IPS DF 6.9 (cell line): ENCODE measurements at places on chromosomes 6 and 20.

GRCh38 chr6:16776394-16777017 is 15.2 kb upstream of the ATXN1 start:
- no peak for DNase-seq

DNA sequence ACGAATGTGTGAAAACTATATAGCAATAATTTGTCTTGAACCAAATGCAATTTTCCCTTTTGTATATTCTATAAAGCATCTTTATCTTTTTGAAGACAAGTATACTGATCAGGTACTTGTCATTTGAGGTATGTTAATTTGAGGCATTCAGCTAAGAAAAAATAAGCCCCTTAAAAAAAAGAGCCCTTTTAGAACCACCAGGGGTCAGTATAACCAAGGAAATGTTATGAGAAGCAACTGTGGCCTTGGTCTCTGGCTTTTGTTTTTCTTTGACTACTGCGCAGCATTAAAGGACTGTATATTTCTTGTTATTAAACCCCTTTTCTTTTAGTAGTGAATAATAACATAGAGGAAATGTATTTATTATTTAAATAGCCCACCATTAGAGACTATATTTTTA is 43.1 kb downstream of the CD109 start:
- DNase-seq = peak; percentile 43

- no peak for DNase-seq
Measured at GRCh38 chr20:6075428-6076219, 21.8 kb upstream of the LRRN4 start.

GRCh38 chr6:51495096-51495495 is 592.3 kb downstream of the PKHD1 start:
- no peak for DNase-seq

- no peak for DNase-seq
Measured at GRCh38 chr6:157614026-157614568, 208.9 kb upstream of the SNX9 start.

DNA sequence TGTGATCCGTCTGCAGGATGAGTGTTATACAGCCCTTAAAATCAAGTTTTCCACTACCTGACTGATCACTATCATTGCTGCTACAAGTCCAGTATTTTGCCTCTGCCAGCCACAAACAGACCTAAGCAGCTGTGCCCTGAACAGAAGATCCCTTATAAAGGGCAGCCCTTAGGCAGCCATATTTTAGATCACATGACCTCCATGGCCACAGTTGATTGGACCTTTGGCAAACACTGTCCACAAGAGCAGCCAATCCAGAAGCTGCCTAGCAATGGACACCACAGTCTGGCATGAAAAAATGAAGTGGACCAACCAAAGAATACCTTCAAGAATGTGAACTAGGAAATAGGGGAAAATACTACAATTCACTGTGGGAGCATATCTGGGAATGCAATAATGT is 50.8 kb downstream of the MC3R start:
- no peak for DNase-seq

GRCh38 chr6:74853991-74854390 is 351.9 kb downstream of the COL12A1 start:
- DNase-seq = no peak

DNA sequence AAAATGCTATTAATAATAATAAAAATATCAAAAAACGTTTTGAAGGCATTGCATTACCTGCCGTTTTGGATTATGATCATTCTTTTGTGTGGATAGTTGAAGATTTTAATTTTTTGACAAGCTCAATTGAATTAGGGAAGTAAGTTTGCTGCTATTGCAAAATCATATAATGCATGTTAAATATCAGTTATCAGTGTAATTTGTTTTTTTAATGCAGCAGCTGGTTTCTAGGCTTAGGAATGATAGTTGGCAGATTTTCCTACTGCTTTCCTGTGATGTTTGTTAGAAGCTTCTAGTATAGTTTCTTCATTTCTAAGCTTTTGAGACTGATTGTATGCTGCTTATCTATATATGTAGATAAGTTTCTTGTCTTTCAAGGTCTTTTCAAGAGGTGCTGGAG is 99.0 kb downstream of the JARID2 start:
- no peak for DNase-seq

DNA sequence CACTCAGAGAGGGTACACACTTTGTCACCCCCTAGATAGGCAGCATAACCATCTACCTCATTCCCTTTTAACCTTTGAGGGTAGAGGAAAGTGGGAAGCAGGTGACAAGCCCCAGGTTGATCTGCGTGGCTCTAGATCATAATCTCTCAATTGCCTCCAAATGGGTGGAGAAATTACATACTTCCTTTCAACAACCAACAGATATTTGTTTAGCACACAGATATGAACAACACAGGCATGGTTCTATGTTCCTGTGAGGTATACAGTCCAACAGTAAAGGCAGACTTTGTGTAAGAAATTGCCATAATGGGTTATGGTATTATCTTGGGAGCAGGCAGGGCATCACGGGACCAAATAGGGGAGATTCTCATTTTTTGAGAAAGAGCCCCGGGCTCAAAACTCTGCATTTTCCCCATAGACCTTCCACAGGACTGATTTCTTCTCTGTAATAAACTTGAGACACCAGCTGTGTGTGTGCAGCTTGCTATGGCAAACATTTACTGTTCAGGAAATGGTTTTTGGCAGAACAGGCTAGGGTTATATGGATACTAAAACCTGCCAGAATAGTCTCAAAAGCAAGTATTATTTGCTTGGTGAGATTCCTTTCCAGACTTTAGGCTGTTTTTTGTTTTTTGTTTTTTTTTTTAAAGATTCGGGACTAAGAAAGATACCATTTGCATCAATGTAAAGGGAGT is 126.2 kb downstream of the CD164 start:
- no peak for DNase-seq

- no peak for DNase-seq
Measured at GRCh38 chr20:10857352-10858070, 183.7 kb upstream of the JAG1 start.

DNA sequence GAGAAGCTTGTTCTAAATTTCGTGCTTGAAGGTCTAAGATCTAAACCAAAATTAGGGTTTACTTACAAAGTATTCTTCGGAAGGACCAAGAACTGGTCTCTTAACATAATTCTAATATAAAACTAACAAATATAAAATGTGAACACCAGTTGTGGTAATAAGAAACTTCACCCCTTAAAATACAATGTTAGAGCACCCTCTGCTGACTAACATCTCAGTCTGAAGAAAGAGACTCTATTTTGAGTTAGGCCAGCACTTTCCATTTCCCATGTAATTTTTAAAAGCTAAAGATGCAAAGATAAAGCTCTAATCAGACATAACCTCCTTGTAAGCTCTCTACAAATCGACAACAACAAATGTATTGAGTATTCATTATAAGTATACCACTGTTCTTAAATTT is 24.6 kb downstream of the ATG5 start:
- no peak for DNase-seq

DNA sequence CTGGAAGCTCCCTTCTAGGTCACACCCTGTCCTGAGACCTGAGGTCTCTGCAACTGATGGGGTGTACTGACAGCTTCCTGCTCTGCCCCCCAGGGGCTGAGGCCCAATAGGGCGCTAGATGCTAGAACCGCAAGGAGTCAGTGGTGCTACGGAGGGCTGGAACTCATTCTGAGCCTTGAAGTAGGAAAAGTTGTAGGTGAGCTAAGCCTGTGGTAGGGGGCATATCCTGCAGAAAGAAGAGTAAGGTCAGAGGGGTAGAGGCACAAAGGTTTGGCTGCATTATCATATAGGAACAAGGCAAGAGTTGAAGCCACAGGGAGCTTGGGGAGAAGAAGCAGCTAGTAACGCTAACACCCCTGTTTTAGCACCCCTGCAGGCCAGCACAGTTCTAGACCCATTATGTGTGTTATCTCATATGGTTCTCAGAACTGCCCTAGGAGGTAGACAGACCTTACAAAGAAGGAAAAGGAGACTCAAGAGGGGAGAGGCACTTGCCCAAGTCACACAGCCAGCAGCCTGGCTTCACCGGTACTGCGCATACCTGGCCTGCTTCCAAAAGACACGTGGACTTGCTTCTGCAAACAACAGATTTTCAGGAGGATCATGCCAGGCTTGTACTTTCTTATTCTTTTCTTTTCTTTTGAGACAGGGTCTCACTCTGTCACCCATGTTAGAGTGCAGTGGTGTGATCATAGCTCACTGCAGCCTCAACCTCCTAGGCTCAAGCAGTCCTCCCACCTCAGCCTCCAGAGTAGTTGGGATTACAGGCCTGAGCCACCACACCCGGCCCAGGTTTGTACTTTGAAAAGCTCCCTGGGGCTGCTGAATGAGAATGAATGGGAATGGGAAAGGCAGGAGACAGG is 156.1 kb downstream of the MRPL14 start:
- DNase-seq = no peak

DNA sequence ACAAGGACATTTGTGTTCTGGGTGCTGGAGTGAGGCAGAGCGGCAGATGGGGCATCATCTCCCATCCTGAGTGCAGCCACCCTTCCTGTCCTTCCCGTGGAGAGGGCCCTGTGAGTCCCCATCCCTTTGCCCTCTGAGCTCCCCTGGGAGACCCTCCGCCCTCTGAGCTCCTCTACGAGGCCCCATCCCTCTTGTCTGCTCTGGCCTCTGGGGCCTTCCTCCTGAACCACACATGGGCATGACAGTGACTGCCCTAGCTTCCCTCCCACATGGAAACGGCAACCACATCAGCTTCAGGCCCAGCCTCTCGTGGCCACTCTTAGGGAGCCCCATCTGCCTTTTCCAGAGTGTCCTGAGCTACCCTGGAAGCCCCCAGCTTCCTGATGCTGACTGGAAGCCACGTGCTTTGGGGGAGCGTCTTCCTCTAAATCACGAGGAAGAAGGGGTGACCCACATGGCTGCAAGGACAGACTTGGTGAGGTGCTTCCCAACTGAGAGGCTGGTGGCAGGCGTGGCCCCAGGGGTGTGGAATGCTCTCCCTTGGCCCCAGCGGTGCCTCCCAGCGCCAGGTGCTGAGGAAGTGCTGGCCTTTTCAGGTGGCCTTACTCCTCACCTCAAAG is 52.6 kb downstream of the GINS1 start:
- DNase-seq = no peak

GRCh38 chr20:4216142-4216735 is 200.9 kb upstream of the RNF24 start:
- DNase-seq = no peak

DNA sequence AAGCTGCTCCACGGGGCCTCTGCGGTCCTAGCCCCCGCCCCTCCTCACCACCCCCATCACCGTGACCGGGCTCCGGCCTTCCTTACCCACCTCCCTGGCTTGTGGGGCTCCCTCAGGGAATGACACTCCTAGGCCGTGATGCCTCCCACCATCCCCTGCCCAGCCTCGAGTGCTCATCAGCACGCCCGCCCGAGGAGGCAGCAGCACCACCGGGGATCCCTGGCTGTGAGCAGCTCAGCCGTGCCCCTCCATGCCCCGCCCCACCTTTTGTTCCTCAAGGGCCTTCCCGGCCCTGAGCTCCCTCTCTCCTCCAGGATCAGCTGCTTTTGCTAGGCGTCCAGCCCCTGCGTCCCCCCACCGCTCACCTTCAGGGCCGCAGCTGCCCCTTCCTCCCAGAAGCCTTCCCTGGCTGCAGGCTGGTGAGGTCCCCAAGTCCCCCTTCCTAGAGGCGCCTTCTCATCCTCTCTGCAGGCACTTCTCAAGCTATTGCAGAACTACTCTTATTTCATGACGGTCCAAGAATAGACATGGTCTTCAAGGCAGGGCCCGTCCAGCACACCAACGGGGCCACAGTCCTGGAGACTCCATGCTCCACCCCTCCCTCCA is 3.0 kb downstream of the FNDC11 start:
- no peak for DNase-seq

GRCh38 chr6:157023958-157024357 is 246.8 kb downstream of the ARID1B start:
- no peak for DNase-seq

DNA sequence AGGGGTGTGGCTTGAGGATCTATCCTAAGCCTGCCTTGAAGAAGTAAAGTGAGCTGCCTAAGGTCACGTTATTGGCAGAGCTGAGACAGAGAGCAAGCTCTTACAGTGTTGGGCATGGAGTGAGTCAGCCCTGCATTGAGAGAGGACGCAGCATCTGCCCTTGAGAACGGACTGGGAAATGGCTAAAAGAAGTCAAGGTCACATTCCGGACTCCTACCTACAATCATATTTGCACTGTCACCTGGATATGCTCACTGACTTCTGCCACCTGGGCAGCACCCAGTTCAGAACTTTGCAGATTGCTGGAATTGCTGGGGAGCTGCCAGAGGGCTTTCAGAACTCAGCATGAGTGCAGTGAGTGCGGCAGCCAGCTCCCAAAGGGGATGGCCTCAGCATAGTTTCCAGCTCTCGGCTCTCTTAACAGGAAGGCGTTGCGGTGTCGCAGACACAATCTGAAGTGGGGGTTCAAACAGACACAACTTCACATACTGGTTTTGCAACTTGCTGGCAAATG is 199.3 kb upstream of the SGK1 start:
- DNase-seq = peak; percentile 33

GRCh38 chr6:129677620-129678325 is 32.2 kb downstream of the ARHGAP18 start:
- DNase-seq = no peak

- DNase-seq = no peak
Measured at GRCh38 chr6:72703093-72703492, 81.2 kb downstream of the KCNQ5 start.

GRCh38 chr6:72425003-72425681 is 196.7 kb upstream of the KCNQ5 start:
- no peak for DNase-seq

GRCh38 chr6:4853349-4853748 is 77.1 kb downstream of the CDYL start:
- no peak for DNase-seq

GRCh38 chr6:163133691-163134090 is 280.8 kb upstream of the QKI start:
- DNase-seq = no peak

DNA sequence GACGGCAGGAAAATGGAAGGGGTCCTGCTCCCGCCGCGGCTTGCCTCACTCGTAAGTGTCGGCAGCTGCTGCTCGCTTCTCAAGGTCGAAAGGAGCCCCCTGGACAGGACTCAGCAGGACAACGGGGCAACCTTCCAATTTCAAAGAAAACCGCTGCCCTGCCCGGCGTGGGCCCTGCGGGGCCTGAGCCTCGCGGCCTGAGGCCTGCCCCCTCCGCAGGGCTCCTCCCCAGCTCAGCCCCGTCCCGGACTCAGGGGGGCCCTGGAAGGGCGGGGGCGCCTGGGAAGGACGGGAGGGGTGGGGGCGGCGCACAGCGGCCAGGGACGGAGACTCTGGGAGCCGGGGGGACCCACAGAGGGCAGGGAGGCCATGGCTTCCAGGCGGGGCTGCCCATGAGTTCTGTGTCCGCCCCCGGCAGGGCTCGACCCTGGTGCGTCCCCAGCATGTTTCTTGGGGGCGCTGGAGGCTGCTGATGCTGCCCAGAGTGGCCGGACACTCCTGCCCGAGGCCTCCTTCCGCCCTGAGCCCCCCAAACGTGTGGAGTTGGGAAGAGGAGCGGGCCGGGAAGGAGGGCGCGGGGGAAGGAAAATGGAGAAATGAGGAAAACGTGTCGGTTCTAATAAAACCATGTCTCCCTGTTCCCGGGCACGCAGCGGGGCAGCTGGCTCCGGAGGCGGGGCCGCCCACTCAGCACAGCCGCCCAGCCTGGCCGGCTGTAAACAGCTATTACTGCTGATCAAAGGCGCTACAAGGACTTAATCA is 114.6 kb downstream of the DLL1 start:
- DNase-seq = no peak

- no peak for DNase-seq
Measured at GRCh38 chr6:38774929-38775707, 60.0 kb downstream of the DNAH8 start.

- DNase-seq = no peak
Measured at GRCh38 chr6:168281826-168282225, 37.8 kb downstream of the DACT2 start.

- DNase-seq = no peak
Measured at GRCh38 chr6:100549406-100550167, 84.9 kb upstream of the SIM1 start.
